Stimulated activated CD8-positive, alpha-beta memory T cell treated with anti-CD3 and anti-CD28 coated beads, Interleukin-7, amount 100 ng/mL, for 1 hour (primary cell): ENCODE measurements at places on chromosomes 5 and 9.

DNA sequence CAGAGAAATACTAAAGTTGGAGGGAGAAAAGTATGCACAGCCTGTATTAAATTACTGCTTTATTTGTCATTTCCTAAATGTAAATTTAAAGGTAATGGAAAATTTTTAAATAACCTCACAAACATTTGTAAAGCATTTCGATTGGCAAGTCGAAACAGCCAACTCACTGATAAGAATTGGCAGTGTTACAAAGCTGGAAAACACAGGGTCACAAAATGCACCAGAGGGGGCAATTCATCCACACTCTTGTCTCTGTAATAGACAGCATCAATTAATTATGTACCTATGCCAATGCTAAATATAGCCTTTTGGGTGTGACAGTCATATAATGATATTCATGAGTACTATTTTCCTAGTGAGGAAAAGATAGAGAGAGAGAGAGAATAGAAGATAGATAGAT is 140.6 kb upstream of the PRLR start:
- DNase-seq: no peak

GRCh38 chr9:27665136-27665535 is 91.9 kb upstream of the C9orf72 start:
- no peak for DNase-seq

DNA sequence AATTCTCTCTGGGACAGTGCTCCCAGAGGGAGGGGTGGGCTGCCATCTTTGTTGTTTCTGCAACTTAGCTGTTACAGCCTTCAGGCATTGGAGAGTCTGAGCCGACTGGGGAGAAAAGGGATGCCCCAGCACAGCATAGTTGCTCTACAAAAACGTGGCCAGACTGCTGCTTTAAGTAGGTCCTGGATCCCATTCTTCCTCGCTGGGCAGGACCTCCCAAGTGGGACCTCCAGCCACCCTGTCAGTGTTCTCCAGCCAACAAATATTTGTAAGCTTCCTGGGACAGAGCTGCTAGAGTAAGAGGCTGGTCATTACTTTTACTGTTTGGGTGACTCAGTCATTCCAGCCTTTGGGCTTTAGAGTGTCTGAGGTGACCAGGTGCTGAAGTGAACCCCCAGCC is 292.7 kb upstream of the NREP start:
- DNase-seq: no peak

DNA sequence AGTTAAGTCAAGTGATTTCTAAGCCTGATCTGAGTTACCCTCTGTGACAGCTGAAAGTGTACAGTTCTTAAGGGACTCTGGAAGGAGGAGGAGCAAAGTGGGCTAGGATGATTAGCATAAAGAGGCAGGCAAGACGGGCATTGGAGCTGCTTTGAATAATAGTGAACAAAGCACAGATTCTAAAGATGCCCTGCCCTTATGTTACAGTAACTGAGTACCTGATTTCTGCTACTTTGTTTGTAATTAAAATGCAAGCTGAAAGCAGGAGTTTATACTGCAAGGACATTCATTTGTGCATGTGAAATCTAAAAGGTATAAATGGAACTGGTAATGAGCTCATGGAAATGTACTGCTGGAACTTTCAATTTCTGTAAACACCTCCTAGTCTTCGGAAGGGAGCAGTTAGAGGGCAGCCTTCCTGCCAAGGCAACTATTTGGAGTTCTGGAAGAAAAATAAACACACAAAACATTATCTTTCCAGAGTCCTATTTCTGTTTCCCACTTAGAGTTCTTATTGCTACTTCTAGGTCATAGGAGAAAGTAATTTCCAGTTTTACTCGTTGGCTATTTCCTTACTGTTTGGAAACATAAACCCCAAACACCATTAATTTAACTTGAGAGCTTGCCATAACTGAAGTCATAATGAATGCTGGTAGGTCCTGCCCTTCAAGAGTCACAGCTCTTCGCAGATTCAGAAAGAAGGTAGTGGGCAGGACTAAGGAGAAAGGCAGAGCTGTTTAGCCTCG is at the start of gene RANBP3L:
TSS of gene RANBP3L (minus strand) at position 45 of the 746 bp plus-strand sequence. CDS start 486 bp downstream, outside the sequence.
- no peak for DNase-seq

DNA sequence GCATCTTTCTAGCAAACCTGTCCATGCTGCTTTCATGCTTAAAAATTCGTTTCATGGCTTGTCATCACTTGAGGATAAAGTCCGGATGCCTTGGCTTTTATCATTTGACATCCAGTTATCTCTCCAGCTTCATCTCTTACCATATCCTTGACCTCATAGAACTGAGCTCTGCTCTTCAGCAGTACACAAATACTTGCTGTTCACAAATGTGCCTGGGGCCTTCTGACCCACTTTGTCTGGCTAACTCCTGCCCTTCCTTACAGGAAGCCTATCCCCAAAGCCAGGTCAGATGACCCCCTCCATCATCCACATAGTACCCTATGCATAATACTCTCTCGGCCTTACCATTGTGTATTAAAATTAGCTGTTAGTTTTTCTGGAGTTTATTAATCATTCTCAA is 249.1 kb downstream of the SAXO1 start:
- no peak for DNase-seq

DNA sequence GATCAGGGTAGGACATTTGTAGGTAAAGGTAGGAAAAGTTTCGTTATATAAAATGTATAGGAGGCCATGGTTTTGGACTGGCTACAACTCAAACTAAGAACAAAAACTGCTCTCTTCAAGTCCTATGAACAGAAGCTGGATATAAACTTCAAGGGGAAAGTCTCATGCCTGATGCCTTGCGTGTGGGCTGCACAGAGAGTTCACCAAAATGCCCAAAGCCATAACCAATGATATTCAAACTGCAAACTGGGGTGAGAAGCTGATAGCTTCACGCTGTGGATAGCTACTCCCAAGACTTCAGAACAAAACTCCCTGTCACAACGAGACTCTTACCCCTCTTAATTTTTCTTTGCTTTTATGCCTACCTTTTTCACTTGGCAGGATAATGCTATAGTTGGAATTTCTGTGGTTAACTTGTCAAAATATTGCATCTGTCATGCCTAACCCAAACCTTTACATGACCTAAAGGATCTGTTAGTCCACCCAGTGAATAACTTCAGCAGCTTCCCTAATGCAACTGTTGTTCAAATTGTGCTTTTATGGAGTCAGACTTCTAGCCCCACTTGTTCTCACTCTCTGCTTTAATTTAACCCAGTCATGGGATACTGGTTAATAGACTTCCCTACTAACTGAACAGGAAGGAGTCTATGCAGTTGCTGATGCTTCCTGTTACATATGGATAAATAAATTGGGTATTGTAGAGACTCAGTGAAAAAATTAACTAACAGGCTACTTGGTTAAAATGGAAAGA is 71.9 kb downstream of the SFXN1 start:
- DNase-seq: no peak

GRCh38 chr5:149759563-149759962 is 29.5 kb downstream of the PPARGC1B start:
- DNase-seq: no peak

GRCh38 chr5:148855249-148856008 is 29.0 kb downstream of the ADRB2 start:
- no peak for DNase-seq

DNA sequence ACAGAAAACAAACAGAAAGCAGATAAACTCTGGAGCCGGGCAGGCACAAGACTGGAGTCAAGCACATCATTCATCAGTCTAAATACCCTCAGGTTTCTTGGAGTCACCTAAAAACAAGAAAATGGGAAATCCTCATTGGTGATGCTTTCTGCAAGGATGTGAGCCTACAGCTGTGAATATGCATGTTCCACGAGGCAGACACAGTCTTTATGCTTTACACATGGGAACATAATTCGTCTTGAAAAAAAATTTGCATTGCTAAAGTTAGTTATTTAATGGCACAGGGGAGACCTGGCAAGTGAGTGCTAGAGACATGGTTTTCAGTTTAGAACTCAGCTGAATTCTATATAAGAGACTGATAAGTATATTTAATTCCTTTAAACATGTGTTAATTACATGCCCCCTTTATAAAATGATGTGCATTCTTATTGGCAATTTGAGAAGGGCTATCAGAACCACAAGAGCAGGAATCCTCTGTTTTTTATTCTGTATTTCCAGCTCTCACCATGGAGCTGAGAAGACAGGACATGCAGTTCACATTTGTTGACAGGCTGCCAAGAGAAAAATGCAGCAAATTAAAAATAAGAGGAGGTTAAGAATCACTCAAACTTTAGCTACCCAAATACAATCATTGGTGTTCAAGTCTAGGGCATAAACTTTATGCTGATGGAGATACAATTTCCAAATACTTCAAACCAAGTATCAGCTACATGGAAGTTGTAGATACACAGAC is 438.0 kb upstream of the MPDZ start:
- no peak for DNase-seq

GRCh38 chr5:98993512-98993911 is 64.7 kb upstream of the CHD1 start:
- no peak for DNase-seq

- no peak for DNase-seq
Observed at GRCh38 chr9:2469681-2470221, 151.8 kb upstream of the VLDLR start.

DNA sequence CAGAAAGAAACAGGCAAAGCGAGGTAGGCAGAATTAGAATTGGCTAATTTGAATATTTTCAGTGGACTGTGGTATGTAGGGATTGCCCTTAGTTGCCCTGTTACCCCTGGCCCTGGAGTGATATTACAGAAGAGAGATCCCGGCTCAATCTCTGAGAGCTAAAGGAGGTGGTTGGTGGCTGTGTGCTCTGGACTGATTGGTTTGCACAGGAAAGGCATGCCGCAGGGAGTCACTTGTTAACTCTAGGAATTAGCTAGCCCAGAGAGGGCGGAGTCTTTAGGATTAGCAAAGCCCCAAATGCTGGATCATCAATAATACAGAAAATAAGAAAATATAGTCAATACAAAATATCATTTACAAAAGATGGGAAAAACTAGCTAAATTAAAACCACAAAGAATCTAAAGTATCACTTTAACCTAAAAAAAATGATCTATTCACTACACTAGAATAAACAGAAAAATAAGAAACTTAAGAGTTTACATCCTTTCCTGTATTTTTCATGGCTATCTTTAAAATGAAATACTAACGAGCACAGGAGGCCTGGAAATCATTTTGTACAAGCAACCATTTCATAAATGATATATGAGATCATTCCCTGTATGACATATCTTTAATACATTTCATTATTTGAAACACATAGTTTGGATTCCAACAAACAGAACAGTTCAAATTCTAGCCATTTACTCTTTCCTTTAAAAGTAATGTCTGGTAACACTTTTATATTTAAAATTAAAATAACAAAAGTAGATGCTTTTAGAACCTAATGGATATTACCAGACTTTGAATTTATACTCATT is 71.1 kb downstream of the GNAQ start:
- no peak for DNase-seq

DNA sequence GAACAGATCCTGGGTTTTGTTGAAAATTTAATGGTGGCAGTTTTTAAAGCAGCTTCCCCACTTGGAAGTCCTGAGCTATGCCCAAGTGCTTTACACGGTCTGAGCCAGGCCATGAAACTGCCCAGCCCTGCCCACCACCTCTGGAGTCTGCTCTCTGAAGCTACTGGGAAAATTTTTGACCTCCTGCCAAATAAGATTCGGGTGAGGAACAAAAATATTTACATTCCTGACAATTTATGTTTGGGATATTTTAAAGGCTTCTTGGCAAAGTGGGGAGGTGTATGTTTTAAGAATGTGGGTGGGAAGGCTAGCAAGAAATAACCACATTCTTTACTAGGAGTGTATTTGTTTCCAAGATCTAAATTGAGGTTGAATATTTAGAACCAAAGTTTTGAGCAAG is 50.0 kb downstream of the HACD4 start:
- DNase-seq: no peak

DNA sequence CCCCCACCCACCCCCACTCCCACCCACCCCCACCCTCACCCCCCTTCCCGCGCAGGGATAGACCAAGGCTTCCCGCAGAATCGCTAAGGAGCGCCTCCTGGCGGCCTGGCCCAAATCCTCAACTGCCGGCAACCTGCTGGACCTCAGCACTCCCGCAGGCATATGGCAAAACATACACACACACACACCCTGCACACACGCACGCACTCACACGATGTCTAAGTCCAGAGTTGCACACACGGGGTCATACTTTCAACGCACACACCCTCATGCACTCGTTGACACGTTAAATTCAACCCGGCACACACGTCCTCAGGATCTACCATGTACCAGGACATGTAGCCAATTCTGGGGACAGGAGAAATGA is 1.7 kb downstream of the CPLX2 start:
- no peak for DNase-seq
